Mesendoderm (in vitro differentiated cells): ENCODE measurements at places on chromosomes 1 and 21.
A peak's percentile ranks its signal among the peaks of the same experiment; 100 is the strongest.

DNA sequence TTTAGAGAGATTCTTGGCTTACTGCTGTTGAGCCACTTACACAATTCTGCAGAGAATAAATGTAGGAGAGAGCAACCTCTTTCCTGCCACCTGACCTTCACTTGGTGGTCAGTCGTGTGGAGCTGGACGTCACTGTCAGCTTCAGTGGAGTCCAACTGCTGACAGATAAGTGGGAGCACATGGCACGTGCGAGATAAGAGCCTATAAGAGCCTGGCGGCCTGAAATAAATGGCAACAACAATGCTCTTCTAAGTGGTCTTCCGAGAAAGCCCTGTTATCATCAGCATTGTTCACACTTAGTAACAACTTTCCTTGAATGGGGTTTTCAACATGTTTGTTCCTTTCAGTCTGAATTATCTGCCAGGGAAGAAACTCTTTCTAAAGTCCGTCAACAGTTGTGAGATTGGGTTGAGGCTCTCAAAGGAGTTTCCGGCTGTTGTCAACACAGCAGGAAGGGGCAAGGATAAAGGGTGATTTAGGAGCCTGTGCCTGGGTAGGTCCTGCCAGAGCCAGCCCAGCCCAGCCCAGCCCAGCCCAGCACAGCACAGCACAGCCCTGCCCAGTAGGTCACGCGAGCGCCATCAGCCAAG, 57.2 kb upstream of the RUNX1 start:
- peak; percentile 53 for DNase-seq

DNA sequence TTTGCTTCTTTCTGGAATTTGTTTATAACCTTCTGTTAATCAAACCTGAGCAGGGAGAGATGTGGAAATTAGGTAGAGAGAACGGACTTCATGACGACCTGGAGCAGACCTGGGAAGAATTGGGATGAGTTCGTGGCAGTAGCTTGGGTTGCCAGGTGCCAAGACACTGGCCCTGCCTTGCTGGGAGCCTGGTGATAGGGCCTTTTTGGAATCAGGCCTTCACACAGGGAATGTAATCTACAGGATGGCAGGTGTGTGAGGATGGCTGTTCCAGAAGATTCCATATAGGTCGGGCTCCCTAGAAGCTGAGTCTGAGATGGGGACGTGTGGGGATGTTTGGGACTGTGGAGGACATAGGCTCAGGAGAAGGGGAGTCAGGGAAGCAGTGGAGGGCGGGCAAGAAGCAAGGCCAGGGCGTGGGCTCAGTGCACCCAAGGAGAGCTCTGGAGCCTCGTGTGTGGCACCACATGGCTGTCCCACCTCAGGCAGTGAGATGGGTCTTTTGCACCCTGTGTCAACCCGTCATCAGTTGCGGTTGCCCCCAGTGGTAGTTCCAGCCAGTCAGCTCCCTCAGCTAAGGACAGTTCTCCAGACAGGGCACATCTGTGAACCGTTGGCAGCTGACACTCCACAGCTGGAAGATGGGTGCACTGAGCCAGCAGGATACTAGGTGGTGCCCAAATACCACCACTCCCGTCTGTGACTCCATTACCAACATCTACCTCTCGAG, 395.9 kb downstream of the MATN1 start:
- no peak for DNase-seq

DNA sequence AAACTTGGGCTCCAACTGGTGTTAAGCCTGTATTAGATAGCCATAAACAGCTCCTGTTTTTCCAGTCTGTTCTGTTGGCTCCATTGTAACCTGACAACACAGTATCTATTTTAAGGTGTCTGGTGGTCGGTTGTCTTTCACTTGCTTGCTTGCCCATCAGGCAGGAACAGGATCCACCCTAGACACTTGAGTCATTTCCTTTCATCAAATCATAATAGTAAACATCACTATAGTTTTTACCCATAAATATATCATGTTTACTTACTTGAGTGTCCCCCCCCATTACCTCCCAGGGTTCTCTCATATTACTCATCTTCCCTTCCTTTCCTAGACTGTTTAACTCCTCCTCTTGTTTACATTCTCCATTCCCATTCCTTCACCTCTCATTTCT, 2.9 kb downstream of the DDI2 start:
- DNase-seq, result peak; percentile 22

- no peak for DNase-seq
Observed at GRCh38 chr1:95140791-95141190, 23.6 kb downstream of the TLCD4 start.

DNA sequence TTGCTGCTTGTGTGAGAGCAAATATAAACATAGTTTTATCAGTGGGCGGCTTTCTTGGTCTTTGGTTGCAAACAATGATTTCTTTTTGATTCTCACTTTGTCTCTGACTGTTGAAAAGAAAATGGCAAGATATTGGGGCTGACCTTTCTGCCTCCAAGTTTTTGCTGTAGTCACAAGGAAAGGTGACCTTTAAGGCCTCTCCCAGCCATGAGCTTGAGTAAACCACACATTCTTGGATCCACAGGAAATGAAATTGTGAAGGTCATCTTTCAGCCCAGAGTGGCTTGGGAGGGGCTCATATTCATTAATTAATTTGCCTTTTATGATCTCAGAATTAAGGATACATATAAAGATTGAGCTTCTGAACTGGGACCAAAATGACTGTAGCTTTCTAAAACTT, 241.6 kb downstream of the BACH1 start:
- DNase-seq, result no peak

DNA sequence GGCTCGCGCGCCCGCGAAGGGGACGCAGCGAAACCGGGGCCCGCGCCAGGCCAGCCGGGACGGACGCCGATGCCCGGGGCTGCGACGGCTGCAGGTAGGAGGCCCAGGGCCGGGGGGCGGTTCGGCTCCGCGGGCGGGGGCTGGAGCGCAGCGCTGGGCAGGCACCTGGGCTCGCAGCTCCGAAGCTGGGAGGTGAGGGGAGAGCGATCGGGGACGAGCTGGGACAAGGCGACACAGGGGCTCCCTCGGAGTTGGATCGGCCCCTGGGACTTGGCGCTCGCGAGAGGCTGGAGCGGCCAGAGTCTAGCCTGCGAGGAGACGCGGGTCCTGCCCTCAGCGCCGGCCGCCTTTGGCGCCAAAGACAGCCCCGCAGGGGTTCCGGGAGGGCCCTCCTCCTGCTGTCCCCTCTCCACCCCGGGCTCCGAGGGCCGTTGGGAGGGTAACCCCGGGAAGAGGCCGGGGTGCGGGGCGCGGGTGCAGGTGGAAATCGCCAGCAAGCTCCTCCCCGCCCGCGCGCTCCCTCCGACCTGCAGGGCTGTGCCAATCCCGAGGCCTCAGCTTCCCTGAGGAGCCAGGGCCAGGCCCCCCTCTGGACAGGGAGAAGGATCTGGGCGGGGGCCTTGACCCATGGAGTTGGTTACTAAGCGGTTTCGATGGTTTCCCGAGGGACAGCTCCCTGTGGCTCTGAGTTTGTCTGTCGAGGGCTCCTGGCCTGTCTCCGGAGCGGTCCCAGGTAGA, 401 bp downstream of the TP73 start:
- DNase-seq, result peak; percentile 44

- no peak for DNase-seq
Observed at GRCh38 chr1:53084589-53084971, 22.6 kb downstream of the PODN start.

- no peak for DNase-seq
Observed at GRCh38 chr1:112296908-112297307, 99.1 kb upstream of the CTTNBP2NL start.

GRCh38 chr1:77796695-77797405, 17.4 kb downstream of the MIGA1 start:
- no peak for DNase-seq

GRCh38 chr1:196486346-196486745, 121.9 kb downstream of the KCNT2 start:
- no peak for DNase-seq

- DNase-seq, result peak; percentile 99
Observed at GRCh38 chr1:185646202-185646683, 87.9 kb upstream of the HMCN1 start.

GRCh38 chr1:40384413-40384762, 10.9 kb downstream of the SMAP2 start:
- DNase-seq, result no peak

DNA sequence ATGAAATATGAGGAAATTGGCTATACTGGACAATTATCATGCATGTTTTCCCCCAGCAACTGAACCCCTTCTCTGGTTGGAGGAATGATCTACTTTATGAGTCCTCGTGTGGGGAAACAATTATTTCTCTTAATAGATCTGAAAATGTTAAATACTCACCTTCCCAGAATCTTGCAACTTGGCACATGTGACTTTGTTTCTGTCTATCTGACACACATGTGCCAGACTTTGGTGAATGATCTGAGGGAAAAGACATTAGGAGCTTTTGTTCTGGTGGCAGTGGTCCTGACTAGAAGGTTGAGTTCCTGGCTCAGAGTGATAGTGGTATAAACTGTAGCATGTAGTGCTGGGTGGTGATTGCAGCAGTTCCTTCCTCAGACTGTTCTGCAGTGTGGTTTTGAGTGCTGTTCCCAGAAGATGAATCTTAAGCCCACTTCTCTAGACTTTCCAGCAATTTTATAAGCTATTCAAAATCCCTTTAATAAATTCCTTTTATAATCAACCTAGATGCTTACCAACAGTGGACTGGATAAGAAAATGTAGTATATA, 59.3 kb upstream of the B3GALNT2 start:
- DNase-seq, result no peak

- DNase-seq, result no peak
Observed at GRCh38 chr1:165863346-165863745, 35.9 kb downstream of the UCK2 start.

- DNase-seq, result peak; percentile 19
Observed at GRCh38 chr1:162353078-162353477, 23.6 kb downstream of the SPATA46 start.

- no peak for DNase-seq
Observed at GRCh38 chr1:3942416-3943122, 42.5 kb upstream of the C1orf174 start.

DNA sequence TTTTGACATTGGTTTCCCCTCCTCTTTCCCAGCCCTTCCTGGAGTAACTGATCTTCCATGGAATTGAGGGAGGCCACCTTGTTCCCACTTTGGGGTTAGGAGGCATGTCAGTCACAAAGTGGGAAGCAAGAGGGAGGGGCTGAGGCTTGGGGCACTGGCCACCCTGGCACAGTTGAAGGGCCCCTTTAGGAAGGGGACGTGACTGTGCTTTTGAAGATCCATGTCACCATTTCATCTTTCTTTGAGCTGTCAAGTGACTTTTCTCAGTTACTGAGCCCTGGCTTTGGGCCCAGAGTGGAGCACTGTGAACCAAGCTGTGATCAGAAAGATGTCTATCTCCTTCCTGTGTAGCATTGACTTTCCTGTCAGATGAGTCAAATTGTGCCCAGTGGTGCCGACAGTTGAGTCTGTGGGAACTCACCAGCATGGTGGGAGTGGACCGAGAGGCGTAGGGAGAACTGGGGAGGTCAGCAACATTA, 38.5 kb upstream of the TDRD10 start:
- no peak for DNase-seq

DNA sequence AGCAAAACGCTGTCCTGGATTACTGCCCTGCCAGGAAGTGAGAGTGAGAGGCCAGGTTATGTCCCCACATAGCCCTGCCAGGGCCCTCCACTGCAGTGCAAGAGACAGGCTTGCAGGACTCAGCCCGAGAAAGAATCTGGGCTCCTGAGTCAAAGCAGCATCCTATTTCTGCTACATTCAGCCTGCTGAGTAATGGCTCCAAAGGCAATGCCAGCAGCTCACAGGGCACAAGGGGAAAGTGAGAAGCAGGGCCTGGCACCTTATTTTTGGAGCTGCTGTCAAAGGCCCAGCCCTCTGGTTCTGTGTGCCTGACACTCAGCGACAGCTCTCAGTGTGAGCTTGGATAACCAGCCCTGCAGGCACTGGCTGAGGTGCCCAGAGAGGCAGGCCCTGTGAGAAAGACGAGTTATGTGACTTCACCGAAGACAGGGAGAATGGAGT, 83.9 kb downstream of the DTL start:
- DNase-seq, result no peak

GRCh38 chr1:93869653-93870052, 9.4 kb downstream of the DNTTIP2 start:
- DNase-seq, result no peak

- no peak for DNase-seq
Observed at GRCh38 chr1:192724670-192725069, 84.2 kb upstream of the RGS2 start.

- DNase-seq, result no peak
Observed at GRCh38 chr1:183832459-183832858, 27.5 kb downstream of the RGL1 start.

GRCh38 chr1:8134546-8135235, 108.6 kb upstream of the ERRFI1 start:
- DNase-seq, result no peak

- no peak for DNase-seq
Observed at GRCh38 chr1:66478116-66478515, 55.8 kb upstream of the SGIP1 start.

DNA sequence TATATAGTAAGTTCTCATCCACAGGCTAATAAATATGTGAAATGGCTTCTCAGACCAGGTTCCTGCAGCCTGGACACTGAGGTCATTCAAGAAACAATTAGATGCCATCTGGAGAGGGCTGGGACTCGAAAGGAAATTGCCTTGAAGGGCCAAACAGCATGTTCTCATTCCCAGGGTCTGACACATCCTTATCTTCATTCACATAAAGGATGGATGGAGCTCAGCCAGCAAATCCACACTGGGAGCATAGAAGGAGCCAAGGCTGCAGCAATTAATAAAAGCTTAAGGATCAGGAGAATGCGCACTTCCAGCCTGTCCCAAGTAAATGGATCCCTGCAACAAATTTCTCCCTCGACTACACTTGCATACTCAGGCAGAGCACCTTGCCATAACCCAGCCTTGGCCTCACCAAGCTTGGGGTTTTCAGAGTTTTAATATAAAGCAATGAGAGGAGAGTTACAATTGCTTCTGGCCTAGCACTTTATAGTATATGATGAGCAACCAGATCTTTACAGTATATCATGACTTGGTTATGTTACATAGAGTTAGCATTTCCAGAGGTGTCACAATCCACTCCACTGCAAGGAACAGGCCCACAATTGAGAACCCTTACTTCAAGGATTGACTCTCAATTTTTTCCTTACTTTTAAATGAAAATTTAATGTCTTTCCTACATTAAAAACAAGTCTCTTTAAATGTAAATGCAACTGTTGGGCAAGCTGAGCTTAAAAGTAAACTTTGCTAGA, 55.9 kb downstream of the BCAR3 start:
- DNase-seq, result peak; percentile 97
